ENCODE measurements at places on chromosomes 7 and 10. TPM values are rescaled to one million over a fixed set of nuclear protein-coding genes. Genes with fewer than 3 reads are reported as not detected.

Gene PODXL
- total RNA-seq: 1.3 TPM

DNA sequence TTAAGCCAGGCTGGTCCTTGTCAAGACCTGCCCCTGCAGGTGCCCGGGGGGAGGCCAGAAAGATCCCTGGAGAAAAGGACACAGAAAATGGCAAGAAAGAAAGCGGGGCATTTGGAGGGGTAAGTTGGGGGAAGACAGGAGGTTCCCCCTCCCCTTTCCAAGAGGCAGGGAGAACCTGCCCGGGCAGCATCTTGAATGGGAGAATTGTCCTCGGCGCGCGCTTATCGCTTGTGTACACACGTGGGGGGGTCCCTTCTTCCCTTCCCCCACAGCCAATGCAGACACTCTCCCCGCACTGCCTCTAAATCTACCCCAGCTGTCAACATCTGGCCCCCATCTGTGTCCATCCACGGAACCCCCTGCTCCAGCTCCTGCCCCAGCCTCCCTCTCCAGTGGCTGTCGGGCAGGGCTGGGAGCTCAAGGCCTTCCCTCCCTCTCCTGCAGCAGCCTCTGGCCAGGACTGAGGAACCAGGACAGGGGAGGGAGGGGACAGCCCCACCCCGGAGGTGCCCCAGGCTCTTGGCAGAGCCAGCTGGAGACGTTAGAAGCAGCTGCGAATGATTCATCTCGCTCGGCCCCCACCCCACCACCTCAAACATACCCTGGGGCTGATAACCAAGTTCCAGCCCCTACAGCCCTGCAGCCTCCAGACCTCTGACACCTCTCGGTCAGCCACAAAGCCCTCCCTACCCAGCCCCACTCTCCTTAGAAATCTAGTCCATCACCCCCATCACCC, 25.3 kb downstream of the EPHB4 start:
- H3K4me3 ChIP-seq: no peak overlapping the region
- no peaks in the 10 kb centered on the region for H3K27me3 ChIP-seq
- H3K4me1 ChIP-seq: peaks cover 13% of the 10 kb centered on the region
- H3K36me3 ChIP-seq: no peaks in the 10 kb centered on the region
- no peak overlapping the region for H3K27ac ChIP-seq
- DNase-seq: no peak

DNA sequence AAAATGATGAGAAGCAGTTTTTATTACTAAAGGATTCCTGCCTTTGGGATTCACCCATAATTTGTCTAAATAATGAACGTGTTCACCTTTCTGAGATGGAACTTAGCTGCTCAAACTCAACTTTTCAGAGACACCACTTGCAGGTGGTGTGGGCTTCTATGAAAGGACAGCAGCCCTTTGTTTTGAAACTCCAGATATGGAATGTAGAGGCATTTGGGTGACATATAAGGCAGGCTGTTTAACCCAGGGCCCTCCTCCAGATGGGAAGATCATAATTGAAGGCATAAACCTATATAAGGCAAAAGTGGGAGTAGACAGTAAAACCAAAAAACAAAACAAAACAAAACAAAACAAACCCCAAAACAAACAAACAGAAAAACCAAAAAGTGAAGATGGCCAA, 11.9 kb upstream of the HUS1 start:
- no peak for DNase-seq
- no peaks in the 10 kb centered on the region for H3K36me3 ChIP-seq
- peak overlapping the region; percentile 89 for H3K27ac ChIP-seq
- peak overlapping the region; percentile 79 for H3K4me3 ChIP-seq
- H3K27me3 ChIP-seq: no peaks in the 10 kb centered on the region
- peaks cover 21% of the 10 kb centered on the region for H3K4me1 ChIP-seq

DNA sequence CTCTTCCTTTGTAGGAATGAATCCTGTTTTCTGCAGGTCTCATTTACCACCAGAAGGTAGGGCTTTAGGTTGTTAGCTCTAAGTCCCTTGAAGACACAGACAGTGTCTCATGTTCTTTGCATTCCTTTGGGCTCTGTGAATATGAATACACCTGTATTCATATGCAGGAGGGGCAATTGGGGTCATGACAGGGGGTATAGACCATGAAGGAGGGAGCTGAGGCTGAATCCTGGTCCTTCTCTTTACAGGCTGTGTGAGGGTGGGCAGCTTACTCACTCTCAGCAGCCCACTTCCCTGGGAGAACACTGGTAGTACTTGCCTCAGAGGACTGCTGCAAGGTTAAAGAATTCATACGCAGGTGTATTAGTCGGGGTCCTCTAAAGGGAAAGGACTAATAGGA, 267.2 kb upstream of the MGMT start:
- no peak overlapping the region for H3K4me3 ChIP-seq
- H3K27me3 ChIP-seq: no peaks in the 10 kb centered on the region
- no peak overlapping the region for H3K27ac ChIP-seq
- DNase-seq: no peak
- H3K36me3 ChIP-seq: no peaks in the 10 kb centered on the region

Gene UNC5B
- total RNA-seq: not detected

DNA sequence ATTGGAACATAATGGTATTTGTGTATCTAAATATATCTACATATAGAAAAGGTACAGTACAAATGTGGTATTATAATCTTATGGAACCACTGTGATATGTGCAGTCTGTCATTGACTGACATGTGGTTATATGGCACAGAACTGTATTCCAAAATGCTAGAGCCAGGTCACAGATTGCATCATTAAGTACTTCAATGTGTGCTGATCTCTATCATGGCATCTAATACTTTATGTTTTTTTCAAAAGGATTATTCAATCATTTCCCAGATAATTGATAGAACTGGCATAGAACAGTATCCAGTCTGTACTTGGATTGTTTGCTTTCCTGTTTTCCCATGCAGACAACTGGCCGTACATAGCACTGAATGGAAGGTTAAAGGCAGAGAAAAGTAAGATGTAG, 662.7 kb downstream of the PARD3 start:
- DNase-seq: no peak
- H3K27ac ChIP-seq: no peak overlapping the region
- no peak overlapping the region for H3K4me3 ChIP-seq
- H3K27me3 ChIP-seq: no peaks in the 10 kb centered on the region
- H3K36me3 ChIP-seq: no peaks in the 10 kb centered on the region
- H3K4me1 ChIP-seq: no peaks in the 10 kb centered on the region

DNA sequence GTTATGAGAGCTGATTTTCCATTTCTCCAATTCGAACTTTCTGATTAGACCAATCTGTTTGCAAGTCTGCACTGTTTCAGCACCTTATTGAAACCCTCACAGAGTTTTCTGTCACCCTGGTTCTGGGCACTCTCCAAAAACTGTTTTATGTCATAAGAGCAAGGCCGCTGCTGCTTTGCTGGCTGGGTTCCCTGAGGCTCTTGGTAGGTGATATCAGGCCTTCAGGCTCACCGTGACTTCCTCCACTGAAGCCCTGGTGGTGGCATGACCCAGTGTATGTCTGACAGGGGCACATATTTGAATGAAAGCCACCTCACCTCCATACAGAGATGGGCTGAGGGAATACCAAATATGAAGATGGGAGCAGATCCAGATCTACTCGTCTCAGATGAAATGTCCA, 8.3 kb downstream of the RABGEF1 start:
- no peak overlapping the region for H3K4me3 ChIP-seq
- no peak overlapping the region for H3K27ac ChIP-seq
- H3K4me1 ChIP-seq: peaks cover 2% of the 10 kb centered on the region

- peak overlapping the region; percentile 45 for H3K4me3 ChIP-seq
- peaks cover 24% of the 10 kb centered on the region for H3K36me3 ChIP-seq
- DNase-seq: peak; percentile 67
- H3K27me3 ChIP-seq: no peaks in the 10 kb centered on the region
These were observed 112.2 kb downstream of the CLEC2L start for GRCh38 chr7:139635526-139636302.

Gene IFRD1
- 40.1 TPM for total RNA-seq

- peaks cover 26% of the 10 kb centered on the region for H3K27me3 ChIP-seq
- H3K4me1 ChIP-seq: no peaks in the 10 kb centered on the region
- no peak for DNase-seq
- no peak overlapping the region for H3K27ac ChIP-seq
- peak overlapping the region; percentile 52 for H3K4me3 ChIP-seq
These were observed 561 bp downstream of the SHTN1 start for GRCh38 chr10:117004227-117005025.

- no peak for DNase-seq
- no peaks in the 10 kb centered on the region for H3K36me3 ChIP-seq
- no peak overlapping the region for H3K4me3 ChIP-seq
- H3K4me1 ChIP-seq: no peaks in the 10 kb centered on the region
- no peak overlapping the region for H3K27ac ChIP-seq
These were observed 240.7 kb downstream of the FZD1 start for GRCh38 chr7:91504919-91505318.

DNA sequence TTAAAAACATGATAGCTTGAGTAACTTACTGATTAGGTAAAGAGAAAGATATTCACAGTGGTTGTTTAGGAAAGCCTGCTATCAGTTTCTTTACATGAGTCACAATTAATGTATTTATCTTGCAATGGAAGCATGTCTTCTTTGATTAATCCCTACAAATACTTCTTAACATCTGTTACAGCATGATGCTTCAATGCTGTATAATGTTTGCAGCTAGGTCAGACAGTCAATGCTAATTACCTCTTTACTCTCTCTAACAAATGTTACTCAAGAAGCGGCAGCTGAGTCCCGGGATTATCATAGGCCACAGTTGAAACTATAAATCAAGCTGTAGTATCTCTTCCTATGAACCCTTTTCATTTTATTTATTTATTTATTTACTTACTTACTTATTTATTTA, 33.2 kb downstream of the ACBD5 start:
- H3K4me1 ChIP-seq: no peaks in the 10 kb centered on the region
- H3K4me3 ChIP-seq: no peak overlapping the region
- DNase-seq: no peak
- no peak overlapping the region for H3K27ac ChIP-seq
- H3K27me3 ChIP-seq: no peaks in the 10 kb centered on the region

DNA sequence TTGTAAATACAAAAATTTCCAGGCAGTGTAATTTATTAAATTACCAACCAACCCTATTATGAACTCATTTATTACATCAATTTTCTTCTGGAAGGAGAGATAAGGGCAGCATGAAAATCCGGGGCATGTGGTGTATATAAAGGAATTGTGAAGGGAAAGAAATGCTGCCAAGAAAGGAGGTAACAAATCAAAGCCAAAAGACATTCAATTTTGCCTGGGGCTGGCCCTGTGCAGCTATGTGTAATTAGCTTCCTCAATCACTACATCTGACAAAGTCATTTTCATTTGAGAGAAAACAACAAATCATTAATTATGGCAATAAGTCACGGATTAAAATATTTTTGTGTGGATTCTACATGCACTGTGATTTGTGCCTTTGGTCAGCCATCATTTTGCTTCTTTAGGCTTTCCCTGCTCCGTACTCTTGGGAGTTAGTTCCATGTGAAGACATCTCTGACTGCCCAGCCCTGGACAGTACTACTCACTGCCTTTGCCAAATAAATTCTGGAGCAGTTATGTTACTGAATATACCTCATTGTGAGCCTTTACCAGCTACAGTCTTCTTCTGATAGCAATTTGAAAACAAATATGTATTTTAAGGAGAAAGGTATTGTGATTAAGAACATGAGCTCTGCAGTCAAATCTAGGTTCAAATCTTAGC, 191.7 kb downstream of the RELN start:
- H3K4me1 ChIP-seq: no peaks in the 10 kb centered on the region
- no peak for DNase-seq
- H3K27ac ChIP-seq: no peak overlapping the region
- no peak overlapping the region for H3K4me3 ChIP-seq
- no peaks in the 10 kb centered on the region for H3K27me3 ChIP-seq

GRCh38 chr10:95547791-95548435, 13.3 kb downstream of the SORBS1 start:
- H3K27ac ChIP-seq: no peak overlapping the region
- no peak for DNase-seq
- no peak overlapping the region for H3K4me3 ChIP-seq
- H3K4me1 ChIP-seq: no peaks in the 10 kb centered on the region
- H3K27me3 ChIP-seq: peaks cover 3% of the 10 kb centered on the region

Gene BICC1
- total RNA-seq: not detected

DNA sequence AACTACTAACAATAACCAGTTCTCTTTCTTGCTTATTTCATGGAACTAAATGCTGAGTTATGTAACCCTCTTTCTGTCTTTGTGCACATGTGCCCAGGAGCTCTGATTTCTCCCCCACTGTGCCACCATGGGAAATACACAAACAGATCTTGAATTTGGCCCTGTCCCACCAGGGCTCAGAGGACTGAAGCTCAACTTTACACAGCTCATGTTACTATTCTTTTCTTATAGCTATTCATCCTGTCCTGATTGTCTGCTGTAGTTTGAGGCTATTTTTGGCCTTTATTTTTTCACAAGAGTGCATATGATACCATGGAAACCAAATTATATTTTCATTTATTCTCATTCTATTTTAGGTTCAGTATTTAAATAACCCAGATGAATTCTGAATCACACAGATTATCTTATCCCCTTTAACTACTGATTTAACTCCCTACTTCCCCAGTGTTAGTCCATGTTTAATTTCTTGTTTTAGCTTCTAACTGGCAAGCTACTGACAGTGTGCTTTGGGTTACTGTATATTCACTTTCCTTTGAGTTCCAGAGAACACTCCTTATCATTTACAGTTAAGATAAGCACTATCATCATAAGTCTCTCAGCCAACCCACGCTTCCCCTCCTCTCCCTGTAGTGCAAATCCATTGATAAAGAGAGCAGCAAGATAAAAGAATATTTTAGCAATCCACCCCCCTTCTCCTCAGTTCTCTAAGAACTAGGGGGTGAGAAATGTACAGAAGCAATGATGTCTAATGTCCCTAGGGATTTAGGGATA, 71.8 kb upstream of the GSDME start:
- no peak for DNase-seq
- H3K4me3 ChIP-seq: no peak overlapping the region
- H3K27ac ChIP-seq: no peak overlapping the region
- peaks cover 88% of the 10 kb centered on the region for H3K36me3 ChIP-seq

GRCh38 chr10:31939797-31940708, 11.4 kb upstream of the ARHGAP12 start:
- H3K36me3 ChIP-seq: no peaks in the 10 kb centered on the region
- DNase-seq: no peak
- H3K4me3 ChIP-seq: no peak overlapping the region
- H3K27ac ChIP-seq: no peak overlapping the region
- H3K4me1 ChIP-seq: peaks cover 13% of the 10 kb centered on the region

- no peaks in the 10 kb centered on the region for H3K4me1 ChIP-seq
- H3K4me3 ChIP-seq: no peak overlapping the region
- H3K27me3 ChIP-seq: no peaks in the 10 kb centered on the region
These were observed 230.4 kb upstream of the BMPER start for GRCh38 chr7:33674804-33675411.

Gene ACBD7
- total RNA-seq: 4.4 TPM

GRCh38 chr10:98414578-98414931, 427 bp downstream of the PYROXD2 start:
- H3K4me3 ChIP-seq: peak overlapping the region; percentile 88
- peak overlapping the region; percentile 97 for H3K27ac ChIP-seq
- peaks cover 14% of the 10 kb centered on the region for H3K4me1 ChIP-seq
- H3K36me3 ChIP-seq: peaks cover 8% of the 10 kb centered on the region

- H3K36me3 ChIP-seq: peaks cover 9% of the 10 kb centered on the region
- H3K4me1 ChIP-seq: peaks cover 19% of the 10 kb centered on the region
- H3K27ac ChIP-seq: peak overlapping the region; percentile 35
- H3K27me3 ChIP-seq: peaks cover 20% of the 10 kb centered on the region
- peak; percentile 31 for DNase-seq
These were observed 75.1 kb upstream of the DDC start for GRCh38 chr7:50640256-50640655.

Gene CADPS2
- not detected for total RNA-seq

Data from activated CD8-positive, alpha-beta T cell treated with anti-CD3 and anti-CD28 coated beads, Interleukin-2, amount 10 ng/mL, durations not matched to agents 7 days and 5 days (primary cell).